Activated CD4-positive, alpha-beta T cell treated with anti-CD3 and anti-CD28 coated beads for 1 hour (primary cell): ENCODE measurements at places on chromosomes 16 and 17.
A peak's percentile ranks its signal among the peaks of the same experiment; 100 is the strongest.

- DNase-seq, result no peak
These were observed 1.5 kb downstream of the HAPSTR1 start for GRCh38 chr16:9092978-9093344.

DNA sequence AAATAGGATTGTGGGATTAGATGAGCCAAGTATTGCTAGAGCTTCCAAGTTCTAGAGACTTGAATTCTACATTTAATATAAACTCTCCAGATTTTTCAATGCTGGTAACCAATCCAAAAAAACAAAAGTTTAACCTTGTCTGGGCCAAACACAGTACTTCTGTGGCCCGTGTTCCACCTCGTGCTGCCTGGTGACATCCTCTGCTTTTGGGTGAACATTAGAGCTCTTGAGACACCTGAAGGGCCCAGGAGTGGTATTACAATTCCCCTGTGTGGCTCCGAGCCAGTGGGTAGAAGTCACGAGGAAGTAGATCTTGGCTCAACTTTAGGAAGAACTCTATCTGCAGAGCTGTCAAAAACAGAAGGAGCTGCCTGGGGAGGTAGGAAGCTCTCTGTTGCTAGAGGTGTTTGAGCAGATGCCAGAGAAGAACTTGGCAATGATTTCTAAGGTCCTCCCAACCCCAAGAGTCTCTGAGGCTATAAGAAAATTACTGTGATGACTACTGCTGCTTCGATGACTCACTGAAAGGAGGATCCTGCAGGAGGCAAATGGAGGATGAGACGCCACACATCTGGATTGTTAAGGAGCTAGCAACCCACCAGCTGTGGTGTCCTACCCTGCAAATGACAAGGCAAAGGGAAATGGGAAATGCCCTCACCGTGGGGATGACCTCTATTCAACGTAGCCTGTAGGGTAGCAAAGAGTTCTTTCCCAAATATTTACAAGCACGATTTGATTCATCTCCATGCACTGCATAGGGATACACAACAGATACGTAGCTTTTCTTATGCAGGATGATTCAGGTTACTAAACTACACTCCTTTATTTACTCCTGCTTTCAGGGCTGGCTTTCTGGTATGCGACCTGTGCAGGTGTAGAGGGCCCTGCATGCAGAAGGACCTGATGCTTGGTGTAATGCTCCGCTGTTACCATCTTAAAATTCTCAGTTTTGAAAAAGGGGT is 45.8 kb upstream of the GAS7 start:
- no peak for DNase-seq

GRCh38 chr17:81278831-81279230 is 16.3 kb downstream of the SLC38A10 start:
- DNase-seq, result no peak

- no peak for DNase-seq
These were observed 32.9 kb downstream of the BAHCC1 start for GRCh38 chr17:81428121-81428515.

DNA sequence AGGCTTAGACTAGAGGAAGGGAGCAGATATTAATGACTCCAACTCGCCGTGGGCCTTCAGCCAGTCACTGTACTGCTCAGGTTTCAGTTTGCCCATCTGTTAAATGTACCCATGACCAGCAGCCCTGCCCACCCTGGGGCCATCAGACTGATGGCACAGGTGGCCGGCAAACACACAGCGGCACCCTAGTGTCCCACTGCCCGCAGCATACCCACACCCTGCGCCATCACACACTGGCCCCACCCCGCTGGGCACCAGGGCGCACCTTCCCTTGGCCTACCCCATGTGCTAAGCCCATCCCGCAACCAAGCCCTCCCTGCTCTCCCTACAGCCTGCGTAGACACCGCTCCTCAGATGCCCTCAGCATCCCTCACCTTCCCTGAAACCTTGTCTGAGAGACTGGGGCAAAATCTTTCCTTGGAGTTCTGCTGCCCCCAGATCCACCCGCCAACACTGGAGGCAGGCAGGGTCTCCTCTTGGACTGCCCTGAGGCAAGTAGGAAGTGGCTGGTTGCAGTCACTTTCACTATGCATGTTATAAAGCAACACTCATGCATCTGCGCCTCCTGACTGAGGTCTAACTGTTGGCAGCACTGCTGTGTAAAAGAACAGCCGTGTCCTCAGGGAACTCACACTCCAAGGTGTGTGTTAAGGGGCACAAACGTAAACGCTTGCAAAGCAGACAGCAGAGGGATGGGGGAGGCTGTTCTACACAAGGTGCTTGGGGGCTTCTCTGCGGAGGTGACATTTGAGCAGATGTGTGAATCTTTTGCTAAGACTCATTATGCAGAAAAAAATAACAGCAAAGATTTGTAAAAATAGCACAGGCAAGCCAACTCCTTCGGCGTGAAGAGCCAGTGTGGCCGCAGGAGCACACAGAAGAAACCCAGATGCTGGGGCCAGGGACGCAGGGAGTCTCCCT is 6.7 kb upstream of the BCAR1 start:
- no peak for DNase-seq

DNA sequence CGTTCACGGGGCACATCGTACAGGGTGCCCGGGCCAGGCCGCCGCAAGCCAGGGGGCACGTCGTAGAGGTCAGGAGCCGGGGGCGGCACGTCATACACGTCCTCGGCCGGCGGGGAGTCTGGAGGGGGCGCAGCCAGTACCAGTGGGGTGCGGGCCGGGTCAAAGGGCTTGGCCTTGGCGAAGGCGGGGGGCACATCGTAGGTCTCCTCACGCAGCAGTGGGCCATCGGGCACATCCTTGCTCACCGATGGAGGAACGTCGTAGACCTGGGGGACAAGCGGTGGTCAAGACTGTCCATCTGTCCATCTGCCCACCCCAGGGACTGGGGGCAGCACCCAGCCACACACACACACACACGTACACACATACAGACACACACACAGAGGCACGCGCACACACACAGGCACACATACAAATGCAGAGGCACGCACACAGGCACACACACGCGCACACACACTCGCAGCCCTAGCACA is 15.7 kb downstream of the BCAR1 start:
- no peak for DNase-seq

DNA sequence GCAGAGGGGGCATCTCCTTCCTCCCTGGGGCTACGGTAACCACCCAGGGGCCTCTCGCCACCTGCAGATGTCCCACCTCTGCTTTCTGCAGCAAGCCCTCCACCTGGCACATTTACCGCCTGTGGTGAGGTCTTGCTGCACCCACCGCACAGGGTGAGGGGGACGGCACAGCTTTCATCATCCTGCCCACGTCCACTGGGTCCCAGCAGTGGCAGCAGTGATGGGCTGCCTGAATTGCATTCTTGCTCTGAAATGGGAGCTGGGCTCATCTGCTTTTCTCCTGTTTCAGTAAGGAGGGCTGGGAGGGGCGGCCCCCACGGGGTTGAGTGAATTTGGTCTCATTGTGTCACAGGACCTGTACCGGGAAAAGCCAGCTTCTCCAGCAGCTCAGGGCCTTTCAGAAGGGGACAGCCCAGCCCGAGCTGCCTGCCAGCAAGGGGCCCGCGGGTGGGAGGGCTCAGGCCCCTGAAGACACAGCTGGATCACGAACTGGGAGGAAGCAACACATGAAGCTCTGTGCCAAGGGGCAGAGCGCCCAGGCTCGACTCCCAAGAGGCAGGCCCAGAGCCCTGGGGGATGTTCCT is 12.7 kb downstream of the DNAAF8 start:
- no peak for DNase-seq

DNA sequence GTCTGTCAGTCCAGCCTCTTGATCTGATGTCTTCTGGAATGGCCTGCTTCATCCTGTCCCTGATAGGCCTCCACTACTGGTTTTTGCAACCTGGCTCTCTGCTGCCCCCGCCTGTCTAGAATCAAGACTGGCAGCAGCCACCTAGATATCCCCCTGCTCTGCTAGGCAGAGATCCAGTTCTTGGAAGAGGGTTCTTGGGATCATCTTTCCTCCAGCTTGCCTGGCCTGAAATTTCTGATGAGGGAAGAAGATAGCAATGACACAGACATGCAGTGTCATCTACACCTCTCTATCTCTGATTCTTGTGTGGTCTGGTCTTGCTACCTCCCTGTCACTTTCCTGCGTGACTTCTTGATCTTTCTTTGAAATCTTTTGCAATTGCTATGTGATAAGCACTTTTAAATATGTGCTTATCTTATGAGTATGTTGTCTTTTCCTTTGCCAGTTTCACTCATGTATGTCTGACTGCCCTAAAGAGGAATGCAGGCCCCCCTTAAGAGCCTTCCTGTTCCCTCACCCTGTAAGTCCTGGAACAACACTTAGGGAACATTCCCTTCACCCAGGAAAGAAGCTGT is 20.3 kb upstream of the NFATC3 start:
- peak; percentile 51 for DNase-seq

- no peak for DNase-seq
These were observed 68.2 kb upstream of the CHMP6 start for GRCh38 chr17:80923211-80924110.

- DNase-seq, result no peak
These were observed 16.0 kb downstream of the OMG start for GRCh38 chr17:31281061-31281460.
